ENCODE measurements at places on chromosomes 7 and 10.

- no peak for DNase-seq
These were observed 592.5 kb downstream of the KCNMA1 start for GRCh38 chr10:77045085-77045484.

GRCh38 chr10:122276611-122277208 is 5.6 kb downstream of the BTBD16 start:
- DNase-seq: no peak

DNA sequence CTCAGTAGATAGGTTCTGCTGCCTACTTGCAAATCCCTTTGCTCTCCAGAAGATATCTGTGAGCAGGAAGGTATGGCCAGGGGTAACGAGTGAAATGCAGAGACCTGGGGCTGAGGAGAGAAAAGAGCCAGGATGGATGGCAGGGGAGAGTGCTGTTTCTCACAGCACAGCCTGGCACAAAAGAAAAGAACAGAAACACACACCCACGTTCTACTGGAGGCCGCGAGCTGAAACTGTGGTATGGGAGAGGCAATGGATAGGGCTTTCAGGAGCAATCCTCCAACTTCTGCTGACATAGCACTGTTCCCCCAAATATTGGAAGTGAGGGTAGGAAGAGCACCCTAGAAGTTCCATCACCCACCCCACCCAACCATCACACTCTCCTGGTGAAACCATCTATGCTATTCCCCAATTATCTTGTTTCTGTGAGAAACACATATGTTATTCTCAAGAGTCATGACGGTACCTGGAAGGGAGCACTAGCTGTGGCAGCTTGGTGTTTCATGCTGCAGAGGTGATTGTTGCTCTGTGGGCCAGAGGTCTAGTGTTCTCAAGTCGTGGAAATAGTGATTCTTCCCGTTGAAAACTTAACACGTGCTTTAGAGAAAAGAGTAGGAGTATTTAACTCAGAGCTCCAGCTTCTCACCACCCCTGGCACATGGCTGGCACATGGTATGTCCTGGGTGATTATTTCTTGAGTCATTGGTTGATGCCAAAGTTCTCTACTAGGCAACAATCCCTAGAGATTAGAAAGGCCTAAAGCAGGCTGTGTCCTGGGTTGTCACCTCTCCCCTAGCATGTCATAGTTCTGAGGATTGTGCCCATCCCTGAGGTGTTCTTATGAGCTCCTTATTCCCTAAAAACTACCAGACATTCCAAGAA is 198.3 kb downstream of the PLXNA4 start:
- no peak for DNase-seq

- DNase-seq: no peak
These were observed 524.5 kb downstream of the PARD3 start for GRCh38 chr10:34290412-34291081.

DNA sequence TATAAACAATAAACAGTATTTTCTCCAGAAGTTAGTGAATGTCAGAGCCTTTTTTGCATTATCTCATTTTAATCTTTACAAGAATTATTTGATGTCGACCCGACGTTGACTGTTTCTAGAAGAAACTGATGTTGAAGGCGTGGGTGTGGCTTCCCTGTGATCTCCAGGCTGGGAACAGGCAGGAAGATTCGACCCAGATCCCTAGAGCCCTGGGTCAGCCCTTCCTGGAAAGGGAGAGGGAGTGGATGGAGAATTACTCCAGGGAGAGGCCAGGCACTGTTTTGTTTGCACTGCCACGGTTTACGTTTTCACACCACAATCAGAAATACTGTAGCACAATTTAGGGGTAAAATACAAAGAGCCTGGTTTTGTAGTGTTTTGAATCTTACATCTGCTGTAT is 133.1 kb downstream of the ADARB2 start:
- DNase-seq: no peak

DNA sequence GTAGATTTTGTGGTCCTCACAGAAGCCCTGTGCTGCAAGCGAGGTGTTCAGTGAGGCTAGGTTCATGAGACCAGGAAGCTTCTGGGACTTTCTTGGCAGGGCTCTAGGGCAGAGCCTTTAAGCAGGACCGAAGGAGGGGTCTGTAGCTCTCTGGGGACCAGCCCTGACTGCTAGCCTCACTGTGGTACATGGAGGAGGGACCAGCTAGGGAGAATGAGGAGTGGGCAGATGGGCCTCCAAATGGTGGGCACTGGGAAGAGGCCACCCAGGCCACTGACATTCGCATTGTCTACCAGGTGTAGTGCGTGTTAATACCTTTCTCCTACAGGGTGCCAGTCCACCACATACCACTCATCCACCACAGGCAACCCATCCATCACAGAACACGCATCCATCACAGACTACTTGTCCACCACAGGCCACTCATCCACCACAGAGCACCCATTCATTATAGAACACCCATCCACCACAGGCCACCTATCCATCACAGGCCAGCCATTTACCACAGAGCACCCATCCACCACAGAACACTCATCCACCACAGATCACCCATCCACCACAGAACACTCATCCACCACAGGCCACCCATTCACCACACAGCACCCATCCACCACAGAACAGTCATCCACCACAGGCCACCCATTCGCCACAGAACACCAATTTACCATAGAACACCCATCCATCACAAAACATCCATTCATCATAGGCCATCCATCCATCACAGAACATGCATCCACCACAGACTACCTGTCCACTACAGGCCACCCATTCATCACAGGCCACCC is 31.6 kb upstream of the ZNF488 start:
- no peak for DNase-seq

- no peak for DNase-seq
These were observed 4.2 kb upstream of the CCNY start for GRCh38 chr10:35331894-35332640.

GRCh38 chr7:37255327-37255944 is 193.2 kb downstream of the ELMO1 start:
- DNase-seq: no peak

DNA sequence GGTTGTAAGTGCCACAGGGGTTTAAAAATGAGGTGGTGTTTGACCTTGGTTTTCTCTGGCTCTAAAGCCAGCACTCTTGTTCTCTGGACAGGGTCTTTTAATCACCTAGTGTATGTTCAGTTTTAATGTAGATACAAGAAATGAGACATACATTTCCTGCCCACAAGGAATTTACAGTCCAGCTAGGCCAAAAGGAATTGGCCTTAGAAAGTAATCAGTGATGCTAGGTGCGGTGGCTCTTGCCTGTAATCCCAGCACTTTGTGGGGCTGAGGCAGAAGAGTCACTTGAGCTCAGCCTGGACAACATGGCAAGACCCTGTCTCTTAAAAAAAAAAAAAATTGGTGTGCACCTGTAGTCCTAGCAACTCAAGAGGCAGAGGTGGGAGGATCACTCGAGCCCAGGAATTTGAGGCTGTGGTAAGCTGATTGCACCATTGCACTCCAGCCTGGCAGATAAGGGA is 100.2 kb downstream of the LRMDA start:
- no peak for DNase-seq

DNA sequence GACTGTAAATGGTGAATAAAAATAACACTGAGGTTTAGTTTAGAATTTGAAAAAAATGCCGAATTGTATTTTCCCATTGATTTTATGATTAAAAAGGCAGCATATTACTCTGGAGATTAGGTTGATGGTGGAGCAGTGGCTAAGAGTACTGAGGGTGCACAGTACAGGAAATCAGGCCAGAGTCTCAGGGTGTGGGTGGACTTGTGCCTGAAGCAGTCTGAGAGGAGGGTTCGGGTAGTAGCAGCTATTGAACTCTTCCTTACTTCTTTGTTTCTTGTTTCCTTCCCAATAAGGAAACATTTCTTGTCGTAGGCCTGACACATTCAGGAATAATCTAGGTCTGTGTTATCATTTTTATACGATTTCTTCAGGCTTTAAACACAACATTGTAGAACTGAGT is 319.0 kb upstream of the MBL2 start:
- no peak for DNase-seq

GRCh38 chr7:64871761-64872160 is 31.3 kb upstream of the ZNF273 start:
- no peak for DNase-seq

DNA sequence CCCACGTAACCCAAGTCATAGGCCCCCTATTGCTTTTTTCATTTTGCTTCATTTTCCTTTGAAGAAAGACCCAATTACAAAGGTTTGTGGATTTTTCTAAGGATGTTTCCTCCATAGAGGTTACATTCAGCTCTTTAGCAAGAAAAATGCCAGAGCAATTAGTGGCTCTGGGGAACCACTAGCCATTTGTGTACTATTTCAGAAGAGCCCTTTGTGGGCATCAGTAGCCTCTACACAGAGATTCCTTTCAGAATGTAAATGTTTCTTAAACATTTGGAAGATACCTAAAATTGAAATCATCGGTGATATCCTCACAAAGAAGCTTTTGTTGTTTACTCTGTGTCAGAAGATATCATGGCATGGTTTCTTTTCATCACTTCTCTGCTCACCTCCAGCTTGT is 291.0 kb upstream of the KMT2E start:
- DNase-seq: no peak

DNA sequence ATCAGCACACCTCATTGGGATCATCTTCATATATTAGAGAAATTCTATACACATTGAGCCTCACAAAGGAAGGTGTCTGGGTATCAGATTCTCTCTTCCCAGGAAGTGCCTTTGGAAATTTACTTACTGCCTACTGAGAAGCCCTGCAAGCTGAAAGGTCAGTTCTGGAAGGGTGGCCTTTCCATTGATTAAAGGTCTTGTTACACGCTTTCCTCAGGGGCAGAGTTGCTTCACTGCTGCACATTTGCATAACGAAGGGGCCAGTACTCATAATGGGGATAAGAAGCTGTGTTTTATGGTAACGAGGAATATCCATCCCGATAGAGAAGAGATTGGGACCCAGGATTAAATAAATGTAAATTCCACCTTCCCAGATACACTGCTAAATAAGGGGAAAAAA is 19.4 kb upstream of the IL15RA start:
- no peak for DNase-seq

- no peak for DNase-seq
These were observed 174.5 kb downstream of the WDR37 start for GRCh38 chr10:1230592-1231275.

GRCh38 chr7:26525398-26526264 is 234.0 kb downstream of the SNX10 start:
- DNase-seq: no peak

DNA sequence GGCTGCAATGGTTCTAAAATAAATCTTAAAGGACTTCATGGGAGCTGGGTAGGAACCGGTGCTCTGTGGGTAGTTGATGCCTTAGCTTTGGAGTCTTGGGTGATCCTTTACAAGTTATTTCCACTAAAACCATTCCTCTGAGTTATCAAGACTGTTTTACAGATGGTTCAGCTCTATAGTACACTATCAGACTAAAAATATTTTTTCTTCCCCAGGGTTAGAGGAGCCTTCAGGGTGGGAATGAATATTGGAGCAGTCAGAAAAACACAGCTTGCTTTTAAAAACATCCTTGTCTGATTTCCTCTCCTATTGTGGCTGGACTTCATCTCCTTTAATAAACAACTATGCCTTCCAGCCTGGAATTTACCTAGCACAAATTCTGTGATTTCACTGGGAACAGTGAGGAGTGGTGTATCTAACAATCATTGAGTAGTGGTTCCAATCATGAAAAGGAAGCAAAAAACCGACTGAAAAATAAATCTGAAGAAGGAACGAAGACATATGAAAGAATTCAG is 102.6 kb upstream of the AFAP1L2 start:
- DNase-seq: no peak

DNA sequence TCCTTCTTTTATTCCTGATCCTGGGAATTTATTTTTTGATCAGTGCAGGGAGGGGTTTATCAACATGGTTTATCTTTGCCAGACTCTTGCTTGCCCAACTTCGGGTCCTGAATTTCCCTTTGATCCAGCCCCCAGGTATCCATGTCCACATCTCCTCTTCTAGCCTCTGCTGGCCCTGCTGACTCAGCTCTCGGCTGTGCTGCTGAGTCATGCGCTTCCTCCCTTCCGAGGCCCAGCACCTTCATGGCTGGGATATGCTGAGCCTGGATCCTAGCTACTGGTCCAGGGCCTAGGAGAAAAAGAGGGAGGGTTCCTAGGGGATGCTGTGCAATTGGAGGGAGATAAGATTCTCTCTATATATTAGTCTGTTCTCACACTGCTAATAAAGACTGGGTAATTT is 380.7 kb upstream of the SHH start:
- DNase-seq: no peak

DNA sequence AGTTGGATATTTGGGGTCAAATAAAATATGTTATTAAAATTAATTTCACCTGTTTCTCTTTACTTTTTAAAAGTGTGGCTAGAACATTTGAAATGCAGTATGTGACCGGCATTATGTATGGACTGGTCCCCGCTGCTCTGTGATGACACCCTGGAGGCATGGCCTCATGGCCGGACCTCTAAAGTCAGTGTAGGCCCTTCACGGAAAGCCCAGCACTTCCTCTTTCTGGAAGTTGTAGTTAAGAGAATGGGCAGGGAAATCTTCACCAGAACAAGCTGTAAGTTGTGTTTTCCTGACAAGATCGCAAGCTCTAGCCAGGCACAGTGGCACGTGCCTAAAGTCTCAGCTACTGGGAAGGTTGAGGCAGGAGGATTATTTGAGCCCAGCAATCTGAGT is 38.3 kb upstream of the SRGN start:
- no peak for DNase-seq

DNA sequence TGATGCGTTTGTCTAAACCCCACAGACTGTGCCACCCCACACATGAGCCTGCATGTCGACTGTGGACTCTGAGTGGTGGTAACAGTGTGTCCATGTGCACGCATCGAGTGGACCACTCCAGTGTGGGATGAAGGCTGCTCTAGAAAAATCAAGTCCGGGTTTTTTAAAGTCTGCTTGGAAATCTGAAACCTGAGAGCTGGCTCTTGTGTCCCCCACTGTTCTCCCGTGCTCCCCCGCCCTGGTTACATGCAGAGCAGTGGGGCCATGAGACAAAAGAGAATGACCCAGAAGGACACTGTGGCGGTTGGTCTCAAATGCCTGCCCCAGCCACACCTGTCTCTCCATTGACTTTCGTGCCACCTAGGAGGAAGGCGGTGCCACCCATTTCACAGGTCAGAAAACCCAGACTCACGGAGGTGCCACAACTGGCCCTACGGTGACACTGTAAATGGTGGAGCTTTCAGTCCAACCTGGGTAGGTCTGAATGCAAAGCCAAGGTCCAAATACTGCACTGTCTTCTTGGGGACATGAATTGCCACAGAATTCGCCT is 27.3 kb upstream of the PWWP2B start:
- DNase-seq: no peak

DNA sequence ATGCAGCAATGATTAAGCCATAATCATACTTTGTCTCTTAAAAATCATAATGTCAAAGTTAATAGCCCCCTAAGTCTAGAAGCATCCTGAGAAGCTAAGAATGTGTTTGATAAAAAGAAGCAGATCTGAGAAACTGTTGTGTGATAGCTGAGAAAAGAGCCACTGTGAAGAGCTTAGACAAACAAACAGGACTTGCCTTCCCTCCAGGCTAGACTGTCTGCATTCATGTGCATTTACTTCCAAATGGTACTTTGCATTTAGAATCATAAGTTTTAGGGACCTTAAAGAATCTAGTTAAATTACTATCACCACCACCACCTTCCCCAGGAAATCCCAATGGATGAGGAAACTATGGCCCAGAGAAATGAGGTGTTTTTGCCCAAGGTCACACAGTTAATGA is 62.7 kb upstream of the NFKB2 start:
- no peak for DNase-seq

Measured in stimulated activated CD4-positive, alpha-beta T cell treated with anti-CD3 and anti-CD28 coated beads, Interleukin-2, amount 100 ng/mL, for 48 hours (primary cell).